Kidney capillary endothelial cell (primary cell): ENCODE measurements at places on chromosomes 2 and 18.

GRCh38 chr2:88885275-88885674 is 193.8 kb downstream of the RPIA start:
- no peak for DNase-seq

DNA sequence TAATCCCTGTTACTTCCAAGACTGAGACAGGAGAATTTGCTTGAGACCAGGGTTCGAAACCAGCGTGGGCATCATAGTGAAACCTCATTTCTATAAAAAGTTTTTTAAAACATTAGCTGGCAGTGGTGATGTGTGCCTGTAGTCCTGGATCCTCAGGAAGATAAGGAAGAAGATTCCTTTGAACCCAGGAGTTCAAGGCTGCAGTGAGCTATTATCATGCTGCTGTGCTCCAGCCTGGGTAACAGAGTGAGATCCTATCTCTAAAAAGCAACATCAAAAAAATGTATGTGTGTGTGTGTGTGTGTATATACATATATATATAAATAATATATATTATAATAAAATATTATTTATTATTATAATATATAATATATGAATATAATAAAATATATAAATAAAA is 1417.6 kb upstream of the CDH2 start:
- DNase-seq: no peak

DNA sequence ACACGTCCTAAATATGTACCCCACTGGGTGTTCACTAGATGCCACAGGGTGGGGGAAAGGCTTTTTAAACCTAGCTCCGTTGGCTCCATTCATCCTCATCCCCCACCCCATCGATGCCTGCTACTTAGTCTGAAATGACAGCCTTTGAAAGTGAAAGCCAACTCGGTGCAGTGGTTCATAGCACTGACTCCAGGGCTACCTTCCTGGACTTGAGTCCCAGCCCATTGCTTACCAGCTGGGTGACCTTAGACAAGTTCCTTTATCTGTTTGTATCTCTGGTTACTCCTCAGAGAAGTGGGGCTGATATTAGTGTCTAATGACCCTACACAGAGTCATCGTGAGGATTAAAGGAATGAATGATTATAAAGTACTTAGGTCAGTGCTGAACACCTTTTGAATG is 24.4 kb downstream of the EHD3 start:
- DNase-seq: no peak

GRCh38 chr2:136284226-136285119 is 166.5 kb upstream of the CXCR4 start:
- no peak for DNase-seq

DNA sequence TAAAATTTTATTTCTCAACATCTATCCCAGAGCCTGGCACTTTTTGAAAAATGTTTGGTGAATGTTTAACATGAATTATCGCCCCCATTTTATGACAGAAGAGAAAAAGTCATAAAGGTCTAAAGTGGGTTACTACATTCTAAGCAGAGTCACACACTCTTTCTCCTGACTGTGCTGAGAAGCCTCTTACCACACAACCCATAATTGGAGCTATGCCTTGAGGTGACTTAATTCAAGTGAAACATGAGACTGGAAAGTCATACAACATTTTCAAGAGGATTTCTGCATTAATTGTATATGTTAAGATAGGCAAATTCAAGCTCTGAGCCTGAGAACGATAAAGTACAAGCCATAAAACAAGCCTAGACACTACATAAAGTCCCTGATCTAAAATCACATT is 3.1 kb upstream of the DSEL start:
- DNase-seq: no peak

DNA sequence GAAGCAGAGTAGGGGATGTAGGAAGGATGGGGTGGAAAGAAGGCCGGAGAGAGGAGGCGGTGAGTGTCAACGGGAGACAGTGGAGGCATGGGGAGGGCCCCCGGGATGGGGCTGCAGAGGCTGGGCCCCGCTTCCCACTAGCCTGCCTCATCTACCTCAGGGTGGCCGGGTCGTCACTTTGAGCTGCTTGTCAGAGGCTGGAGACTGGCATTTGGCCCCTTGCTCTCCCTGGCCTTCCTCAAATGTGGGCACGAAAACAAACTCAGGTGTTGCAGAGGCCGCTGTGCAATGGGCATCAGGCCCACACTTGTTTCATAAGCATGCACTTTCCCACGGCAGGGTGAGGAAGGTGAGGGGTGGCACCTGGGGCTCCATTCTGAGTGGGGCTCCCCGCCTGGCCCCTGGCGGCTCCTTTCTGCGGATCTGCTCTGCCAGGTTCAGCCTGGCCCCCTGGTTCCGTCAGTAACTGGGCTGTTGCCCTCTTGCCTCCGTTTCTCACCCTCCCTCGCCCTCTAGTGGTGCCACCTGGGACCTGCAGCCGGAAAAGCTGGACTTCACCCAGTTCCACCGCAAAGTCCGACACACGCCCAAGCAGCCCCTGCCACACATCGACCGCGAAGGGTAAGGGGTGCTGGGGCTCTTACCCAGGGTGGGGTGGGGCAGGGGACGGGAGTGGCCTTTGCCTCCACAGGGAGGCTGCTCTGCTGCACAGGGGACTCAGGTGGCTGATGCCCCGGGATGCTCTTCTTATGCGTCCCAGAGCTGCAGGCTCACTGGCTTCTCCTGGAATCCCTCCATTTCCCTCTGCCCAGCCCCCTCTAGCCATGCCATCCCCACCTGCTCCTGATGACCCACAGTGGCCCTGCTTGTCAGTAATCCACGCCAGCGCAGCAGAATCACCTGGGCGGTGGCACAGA is 125.4 kb downstream of the CTIF start:
- peak; percentile 37 for DNase-seq

- no peak for DNase-seq
Observed at GRCh38 chr2:8232871-8233270, 449.0 kb upstream of the ID2 start.

DNA sequence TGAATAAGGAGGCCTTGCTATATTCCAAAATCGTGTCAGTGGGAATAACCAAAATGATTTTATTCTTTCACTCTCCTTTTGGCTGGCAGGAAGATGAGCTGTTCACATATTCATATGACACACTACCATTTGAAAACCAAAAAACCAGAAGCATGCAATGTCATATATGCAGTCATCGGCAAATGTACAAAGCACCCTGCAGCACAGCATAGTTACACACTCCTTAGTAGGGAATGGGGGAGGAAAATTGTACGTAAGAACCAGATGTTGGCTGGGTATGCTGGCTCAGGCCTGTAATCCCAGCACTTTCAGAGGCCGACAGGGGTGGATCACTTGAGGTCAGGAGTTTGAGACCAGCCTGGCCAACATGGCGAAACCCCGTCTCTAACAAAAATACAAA is 176.6 kb downstream of the GFPT1 start:
- DNase-seq: no peak

GRCh38 chr18:71398531-71398930 is 1109.7 kb downstream of the SOCS6 start:
- DNase-seq: peak; percentile 18
